ENCODE measurements at places on chromosomes 5 and 9.

DNA sequence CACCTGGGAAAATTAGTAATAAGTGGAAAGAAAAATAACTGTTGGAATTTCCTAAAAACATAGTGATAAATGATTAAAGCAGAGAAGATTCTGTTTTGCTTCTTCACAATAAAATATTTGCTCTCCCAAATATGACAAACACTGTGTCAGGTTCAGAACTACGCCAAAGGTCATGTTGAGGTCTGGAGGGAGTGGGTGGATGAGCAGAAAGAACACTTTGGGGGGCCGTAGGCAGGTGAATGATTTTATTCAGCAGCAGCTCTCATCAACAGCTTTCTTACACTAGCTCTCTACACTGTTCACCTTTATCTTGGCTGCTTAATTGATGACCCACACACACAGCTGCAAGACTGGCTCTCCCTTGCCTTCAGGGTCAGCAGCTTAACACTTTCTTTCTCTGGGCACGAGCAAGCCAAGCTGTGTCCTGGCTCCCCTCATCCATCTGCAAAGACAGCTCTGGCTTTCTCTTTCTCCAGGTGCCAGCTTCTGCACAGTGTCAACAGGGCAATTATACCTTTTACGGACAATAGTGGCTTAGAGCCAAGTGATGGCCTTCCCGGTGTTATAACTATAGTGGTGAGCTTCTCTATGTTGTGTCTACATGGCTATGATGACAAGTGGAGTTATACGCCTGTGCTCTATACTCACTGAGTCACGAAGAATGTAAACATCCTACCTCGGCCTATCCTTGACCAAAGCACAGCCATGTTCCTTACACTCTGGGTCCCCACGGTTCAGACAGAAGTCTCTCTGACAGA is 18.9 kb upstream of the GPX8 start:
- no peak for DNase-seq

- DNase-seq: no peak
These were observed 121.6 kb upstream of the TNPO1 start for GRCh38 chr5:72694856-72695255.

DNA sequence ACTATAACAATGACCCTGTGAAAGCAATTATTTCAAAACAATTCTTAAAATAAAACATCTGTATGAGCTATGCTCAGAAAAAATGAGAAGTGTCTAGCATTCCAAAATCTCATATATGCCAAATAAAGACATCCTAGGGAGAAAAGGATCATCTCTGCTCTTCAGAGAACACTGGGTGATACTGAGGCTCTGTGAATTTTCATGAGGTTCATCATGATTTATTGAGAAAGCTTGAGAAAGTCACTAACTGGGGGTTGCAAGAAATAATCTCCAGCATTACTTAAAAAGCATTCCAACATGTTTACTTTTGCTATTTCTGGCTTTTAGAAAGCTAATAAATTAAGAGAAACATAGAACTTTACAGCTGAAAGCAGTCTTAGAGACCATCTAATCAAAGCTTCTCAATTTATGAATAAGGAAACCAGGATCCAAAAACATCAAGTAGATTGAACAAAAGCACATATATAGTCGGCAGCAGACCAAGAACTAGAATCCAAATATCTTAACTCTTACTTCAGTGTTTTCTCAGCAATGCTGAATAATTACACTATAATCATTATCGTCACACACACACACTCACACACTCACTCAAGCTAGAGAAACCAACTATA is 372.8 kb downstream of the NR2F1-AS1 start:
- DNase-seq: no peak

DNA sequence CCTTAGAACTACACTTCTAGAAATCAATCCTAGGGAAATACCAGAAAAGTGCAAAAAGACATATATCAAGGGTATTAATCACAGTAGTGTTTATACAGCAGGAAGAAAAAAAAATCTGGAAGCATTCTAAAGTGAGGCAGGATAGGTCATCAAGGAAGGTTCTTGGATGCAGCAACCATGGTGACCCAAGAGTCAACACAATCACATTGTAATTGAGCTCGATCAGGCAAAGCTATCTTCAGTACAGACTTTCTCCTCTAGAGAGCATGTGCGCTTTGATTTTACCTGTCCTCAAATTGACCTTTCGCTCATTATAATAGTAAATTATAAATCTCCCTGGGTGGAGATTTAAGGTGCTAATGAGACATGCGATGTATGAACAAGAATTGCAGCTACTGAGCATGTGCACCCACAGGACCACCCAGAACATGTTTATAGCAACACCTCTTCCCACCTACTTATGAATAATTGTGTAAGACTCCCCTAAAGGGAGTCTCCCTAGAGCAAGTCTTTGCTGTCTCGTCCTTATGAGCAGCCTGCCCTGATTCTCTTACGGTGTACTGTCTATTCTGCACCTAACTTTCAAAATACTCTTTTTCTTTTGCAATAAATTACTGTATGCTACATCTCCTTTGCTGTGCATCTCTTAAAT is 297.7 kb downstream of the ATPSCKMT start:
- DNase-seq: no peak

DNA sequence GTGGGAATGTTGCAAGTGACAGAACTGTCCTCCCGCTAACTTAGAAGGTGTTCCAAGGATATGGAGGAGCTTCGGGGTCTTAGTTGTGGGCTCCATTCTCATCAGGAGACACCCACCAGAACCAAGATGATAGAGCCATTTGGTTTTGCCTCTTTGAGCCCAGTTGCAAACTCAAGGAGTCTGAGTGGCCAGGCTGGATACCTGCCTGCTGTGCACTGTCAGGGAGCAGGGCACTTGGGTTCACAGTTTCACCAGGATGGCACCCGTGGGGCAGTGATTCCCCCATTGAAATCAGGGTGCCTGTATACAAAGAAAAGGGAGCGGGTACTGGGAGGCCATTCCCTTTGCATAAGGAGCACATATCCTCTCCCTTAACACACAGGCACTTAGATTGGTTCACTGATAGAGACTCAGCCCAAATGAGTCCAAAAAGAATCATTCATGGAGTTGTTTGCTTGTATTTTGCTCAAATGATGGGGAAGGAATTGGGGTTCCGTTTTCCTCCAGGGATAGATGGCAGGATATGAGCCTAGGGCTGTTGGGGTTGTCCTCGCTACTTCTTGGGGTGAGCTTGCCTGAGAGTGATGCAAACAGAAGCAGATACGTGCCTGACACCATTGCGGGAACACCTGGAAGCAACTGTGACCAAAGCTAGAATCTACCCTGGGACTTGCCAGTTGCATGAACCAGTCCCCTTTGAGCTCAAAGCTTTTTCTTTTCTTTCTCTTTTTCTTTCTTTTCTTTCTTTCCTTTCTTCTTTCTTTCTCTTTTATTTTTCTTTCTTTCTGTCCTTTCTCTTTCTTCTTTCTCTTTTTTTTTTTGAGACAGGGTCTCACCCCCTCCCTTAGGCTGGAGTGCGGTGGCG is 1.3 kb upstream of the PRR7 start:
- no peak for DNase-seq
